Testis (tissue), 5 donors: ENCODE measurements at places on chromosomes 13 and 19.
A peak's percentile ranks its signal among the peaks of the same experiment; 100 is the strongest.

DNA sequence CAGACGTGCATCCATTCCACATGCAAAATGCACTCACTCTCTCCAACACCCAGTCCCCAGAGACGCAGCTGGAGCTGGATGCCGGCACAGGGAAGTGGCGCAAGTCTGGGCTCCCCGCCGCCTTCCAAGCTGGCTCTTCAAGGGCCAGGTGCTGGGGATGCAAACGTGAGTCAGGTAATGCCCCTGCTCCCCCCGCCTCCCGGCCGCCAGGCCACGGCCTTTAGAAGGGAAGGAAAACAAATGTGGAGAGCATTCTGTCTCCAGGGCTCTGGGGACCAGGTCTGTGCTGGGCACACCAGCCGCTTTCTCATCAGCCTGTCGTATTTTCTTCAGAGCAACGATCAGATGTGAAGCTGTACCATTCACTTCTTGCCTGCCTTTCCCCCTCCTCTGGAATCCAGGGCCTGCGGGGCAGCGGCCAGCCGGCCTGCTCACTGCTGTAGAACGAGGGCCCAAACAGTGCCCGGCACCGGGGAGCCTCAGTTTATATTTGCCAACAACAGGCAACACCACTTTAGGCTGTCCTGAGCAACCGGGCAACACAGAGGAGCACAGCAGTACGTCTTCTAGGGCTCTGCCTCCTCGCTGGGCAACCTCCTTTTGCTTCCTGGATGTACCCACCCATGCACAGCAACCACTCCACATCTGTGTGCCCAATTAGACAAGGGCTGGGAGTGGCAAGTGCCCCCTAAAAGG, 3.8 kb downstream of the RAB20 start:
- DNase-seq = no peak

GRCh38 chr13:78100486-78100885, 181.9 kb upstream of the EDNRB start:
- DNase-seq = no peak

DNA sequence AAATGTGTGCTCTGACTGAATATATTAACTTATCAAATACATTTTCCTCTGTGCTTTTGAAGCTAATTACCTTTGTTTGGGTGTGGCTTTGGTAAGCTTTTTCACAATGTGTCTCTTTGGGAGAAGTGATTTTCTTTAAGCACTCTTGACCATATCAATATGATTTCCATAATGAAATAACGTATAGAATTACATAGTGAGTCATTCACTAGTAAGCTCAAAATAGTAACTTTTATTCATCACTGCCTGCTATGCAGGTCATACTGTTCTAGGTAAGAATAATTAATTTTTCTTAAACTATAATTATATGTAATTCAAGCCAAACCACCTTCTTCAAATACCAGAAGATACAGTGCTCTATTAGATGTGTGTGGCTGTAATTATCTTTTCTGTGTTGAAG, 480.7 kb downstream of the MYO16 start:
- no peak for DNase-seq

DNA sequence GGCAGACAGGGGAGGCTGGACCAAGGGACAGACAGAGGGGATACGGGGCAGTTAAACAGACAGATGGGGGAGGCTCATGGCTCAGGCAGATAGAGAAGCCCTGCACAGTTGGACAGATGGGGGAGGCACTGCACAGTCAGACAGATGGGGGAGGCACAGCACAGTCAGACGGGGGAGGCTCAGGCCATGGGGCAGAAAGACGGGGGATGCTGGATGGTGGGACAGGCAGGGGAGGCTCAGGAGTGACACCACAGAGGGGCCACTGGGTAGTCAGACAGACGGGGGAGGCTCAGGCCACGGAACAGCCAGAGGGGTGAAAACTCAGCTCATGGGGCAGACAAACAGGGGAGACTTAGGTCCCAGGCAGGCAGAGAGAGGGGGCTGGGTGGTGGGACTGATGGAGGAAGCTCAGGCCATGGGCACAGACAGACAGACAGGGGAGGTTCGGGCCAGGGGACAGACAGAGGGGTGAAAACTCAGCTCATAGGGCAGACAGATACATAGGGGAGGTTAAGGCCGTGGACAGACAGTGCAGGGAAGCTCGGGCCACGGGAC, 886 bp downstream of the MFSD12 start:
- no peak for DNase-seq

- DNase-seq = peak; percentile 32
These were observed 71.2 kb downstream of the WASF3 start for GRCh38 chr13:26628706-26629105.

DNA sequence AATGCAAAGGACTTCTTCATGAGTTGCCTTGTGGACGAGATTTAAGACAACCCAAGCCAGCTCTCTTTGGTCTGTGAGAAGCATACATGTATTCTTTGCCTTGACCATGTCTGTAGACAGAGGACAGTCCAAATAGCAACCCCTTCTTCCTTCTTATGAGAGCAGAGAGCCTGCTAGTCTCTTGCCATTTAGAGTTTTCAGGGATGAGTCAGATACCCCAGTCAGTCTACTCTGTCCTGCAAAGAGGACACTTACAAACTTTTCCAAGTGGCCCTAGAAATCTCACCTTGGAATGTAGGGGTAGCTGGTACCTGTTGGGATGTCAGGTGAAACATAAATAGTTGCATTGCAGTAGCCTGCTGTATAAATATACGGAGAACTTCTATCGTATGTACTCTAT, 36.7 kb downstream of the DNAJC3 start:
- DNase-seq = no peak

DNA sequence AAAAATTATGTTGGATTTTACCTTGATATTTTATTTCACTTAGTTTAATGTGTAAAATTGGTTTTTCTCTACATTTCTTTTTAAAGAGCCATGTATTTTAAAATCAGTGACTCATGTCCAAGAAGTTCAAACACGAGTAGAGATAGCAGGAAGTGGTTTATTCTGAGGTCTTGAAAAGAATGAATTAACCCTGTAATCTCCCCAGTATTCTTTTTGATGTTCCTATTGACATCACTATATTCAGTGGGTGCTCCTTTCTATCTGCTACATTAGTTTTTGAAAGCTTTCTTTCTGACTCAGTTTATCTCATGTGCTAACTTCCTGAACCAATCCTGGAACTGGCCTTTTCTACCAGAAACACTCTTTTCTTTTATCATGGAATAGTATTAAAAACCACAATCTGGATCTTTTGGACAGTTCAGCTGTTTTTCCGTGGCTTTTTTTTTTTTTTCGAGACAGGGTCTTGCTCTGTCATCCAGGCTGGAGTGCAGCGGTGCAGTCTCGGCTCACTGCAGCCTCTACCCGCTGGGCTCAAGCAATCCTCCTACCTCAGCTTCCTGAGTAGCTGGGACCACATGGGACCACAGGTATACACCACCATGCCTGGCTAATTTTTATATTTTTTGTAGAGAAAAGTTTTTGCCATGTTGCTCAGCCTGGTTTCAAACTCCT, 114.9 kb downstream of the PCCA start:
- DNase-seq = no peak

DNA sequence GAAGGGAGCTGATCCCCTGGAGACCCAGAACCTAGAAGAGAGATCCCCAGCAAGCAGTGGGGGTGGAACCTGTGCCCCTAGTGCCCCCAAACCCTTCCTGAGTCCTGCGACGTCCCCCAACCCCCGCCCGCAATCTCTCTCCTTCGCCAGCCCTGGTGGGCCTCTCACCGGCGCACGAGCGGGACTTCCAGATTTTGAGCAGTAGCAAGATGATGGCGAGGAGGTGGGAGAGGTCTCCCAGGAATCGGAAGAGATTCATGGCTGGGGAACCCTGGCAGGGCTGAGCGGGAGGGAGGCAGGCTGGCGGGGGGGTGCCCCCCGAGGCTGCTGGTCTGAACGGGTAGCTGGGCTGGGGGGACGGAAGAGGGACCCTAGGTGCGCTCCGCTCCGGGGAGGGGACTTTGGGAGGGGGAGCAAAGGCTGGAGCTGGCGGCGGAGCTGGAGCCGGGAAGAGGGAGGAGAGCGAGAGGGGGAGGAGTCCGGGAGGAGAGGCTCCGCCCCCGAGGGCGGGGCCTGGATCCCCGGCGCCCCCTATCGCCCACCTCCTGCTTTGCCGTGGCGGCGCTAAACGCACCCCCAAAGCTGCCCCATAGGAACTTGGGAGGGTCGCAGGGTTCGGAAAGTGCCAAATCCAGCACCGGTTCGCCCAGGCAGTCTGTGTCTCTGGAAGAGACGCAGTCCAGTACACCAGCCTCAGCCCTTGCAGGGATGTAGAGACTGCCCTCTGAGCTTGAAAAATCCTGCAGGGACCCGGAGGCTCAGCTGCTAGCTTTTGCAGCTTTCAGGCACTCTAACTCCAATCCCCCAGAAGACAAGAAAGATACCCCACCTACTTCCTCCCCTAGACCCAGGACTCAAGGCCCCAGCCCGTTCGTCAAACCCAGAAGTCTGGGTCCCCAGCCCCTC, at the start of gene KDELR1:
KDELR1 (minus strand) TSS at position 452 of the 906 bp plus-strand sequence; CDS start at position 259, 193 bp downstream.
- DNase-seq = peak; percentile 87
